ENCODE measurements at places on chromosomes 2 and 18.

DNA sequence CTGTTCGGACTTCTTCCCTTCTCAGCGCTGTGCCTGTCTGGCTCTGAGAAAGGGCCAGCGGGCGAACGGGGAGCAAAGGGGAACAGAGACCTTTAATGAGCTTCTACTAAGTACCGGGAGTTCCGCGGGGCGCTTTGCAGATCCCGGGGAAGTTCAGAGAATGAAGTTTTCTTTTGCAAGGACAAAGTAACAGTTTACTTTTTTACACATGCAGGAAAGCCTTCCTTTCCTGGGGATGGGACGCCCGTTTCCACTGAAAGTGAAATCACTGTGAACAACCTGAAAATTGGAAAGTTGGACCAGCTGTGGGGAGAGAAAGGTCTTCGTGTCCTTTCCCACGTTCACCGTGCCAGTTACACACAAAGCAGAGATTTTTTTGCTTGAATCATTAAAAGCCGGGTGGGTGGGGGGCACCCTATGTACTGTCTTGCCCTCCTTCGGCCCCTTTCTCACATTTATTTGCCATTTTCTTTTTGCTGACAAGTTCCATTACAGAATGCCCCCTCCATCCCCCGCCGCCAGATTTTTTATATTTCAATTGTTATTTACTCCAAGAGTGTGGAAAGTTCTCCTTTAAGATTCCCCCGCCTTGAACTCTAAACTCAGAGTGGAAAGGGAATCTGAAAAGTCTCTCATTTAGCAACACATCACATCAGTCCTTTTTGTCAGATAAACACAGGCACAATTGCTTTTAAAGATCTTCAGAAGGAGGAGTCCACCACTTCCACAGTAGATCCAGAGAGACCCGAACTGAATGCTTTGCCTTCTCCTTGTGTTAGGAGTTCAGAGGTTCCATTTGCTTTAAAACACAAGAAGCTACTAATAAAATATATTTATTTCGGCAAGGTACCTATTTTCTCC lies 1.1 kb upstream of the FN1 start:
- no peak for DNase-seq

GRCh38 chr2:10080536-10081304 lies 509 bp upstream of the CYS1 start:
- no peak for DNase-seq

DNA sequence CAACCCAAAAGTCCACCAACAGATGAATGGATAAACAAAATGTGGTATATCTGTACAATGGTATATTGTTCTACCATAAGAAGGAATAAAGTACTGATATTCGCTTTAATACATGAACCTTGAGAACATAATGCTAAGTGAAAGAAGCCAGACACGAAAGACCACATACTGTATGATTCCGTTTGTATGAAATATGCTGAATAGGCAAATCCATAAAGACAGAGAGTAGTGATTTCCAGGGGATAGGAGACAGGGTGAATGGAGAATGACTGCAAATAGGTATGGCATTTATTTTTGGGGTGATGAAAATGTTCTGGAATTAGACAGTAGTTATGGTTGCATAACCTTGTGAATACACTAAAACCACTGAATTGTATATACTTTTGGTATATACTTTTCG lies 28.6 kb upstream of the IHH start:
- no peak for DNase-seq

DNA sequence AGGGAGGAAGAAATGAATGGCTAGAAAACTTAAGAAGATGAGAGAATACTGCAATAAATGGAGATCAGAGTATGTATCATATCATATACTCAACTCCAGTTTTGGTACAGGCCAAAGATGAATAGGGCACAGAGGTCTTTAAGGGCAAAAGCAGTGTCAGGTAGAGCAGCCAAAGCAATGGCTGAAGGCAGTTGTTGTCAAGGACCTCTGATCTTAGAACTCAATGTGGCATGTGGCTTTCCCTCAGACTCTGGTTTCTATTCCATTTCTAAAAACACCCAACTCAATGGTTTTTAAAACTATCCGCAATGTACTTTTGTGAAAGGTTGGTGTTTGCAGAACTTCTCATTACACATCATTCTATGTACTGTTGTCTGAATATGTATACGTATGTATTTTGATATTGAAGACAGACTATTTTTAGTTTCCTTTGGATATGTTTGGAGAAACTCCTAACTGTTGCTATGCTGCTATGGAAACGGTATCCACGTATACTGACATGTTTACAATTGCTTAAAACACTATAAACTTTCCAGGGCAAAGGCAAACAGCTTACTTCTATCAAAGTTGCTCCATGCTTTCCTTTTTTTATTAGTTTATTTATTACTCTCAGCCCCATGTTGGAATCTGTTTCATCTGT lies 58.1 kb upstream of the PELI1 start:
- DNase-seq = no peak

- DNase-seq = no peak
Observed at GRCh38 chr2:241842620-241843211, 16.0 kb downstream of the PDCD1 start.

DNA sequence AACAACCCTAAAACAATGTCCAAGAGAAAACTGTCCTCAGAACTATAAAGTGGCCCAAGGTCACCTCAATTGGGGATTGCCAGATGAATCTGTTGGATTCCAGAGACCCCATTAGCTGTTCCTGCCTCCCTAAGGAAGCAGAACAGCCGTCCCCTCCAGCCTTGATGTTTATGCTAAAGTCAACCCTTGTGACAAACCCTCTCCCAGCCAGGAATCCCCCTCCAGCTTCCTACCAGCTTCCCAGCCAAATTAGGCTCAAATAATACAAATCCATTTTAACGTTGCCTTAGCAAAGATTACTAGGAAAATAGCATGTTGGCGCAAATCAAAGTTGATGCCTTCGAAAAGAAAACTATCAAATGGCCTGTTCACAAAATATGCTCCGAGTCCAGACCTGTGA lies 105.7 kb upstream of the DAPL1 start:
- no peak for DNase-seq

DNA sequence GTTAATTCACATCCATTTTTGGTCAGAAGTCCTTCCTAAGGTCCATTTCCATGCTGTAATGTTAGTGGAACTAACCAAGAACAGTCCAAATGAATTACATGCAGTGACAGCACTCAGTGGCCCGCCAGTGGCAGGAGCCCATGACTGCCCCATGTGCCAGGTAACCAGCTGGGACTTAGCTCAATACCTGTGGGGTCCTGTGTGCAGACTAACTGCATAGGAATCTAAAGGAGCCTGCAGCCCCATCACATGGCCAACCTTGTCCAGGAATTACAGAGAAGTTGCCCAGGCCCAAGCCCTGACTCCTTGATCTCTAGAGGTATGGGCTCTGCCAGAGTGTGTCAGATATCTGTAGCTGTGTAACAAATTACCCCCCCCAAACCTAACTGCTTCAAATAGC lies 35.4 kb upstream of the GPR17 start:
- DNase-seq = no peak

DNA sequence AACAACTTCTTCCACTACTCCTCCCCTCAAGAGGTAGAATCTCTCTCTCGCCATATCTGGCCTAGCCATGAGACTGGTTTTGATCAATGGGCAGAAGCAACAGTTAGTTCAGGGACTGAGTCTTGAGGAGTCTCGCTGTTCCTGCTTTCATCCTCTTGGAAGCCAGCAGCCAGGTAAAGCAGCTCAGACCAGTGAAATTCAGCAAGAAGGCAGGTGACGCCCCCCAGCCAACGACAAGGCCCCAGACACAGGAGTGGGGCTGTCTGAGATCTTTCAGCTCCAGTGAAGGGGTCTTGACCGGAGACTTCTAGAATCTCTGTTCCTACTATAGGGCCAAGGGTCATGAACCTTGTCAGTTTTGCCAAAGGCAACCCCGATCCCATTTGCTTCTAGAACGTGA lies 39.7 kb upstream of the ACAA2 start:
- no peak for DNase-seq

- no peak for DNase-seq
Observed at GRCh38 chr18:35442701-35443100, 55.1 kb downstream of the INO80C start.

All from iPS DF 19.7 (cell line).